ENCODE measurements at places on chromosomes 2 and 18. TPM values are rescaled to one million over a fixed set of nuclear protein-coding genes. Genes with fewer than 3 reads are reported as not detected.

THSD7B gene
- total RNA-seq, result 0.76 TPM

GRCh38 chr2:19753314-19753713 lies 148.5 kb downstream of the TTC32 start:
- DNase-seq, result no peak

- DNase-seq, result no peak
Measured at GRCh38 chr18:41646915-41647620, 308.0 kb upstream of the PIK3C3 start.

DNA sequence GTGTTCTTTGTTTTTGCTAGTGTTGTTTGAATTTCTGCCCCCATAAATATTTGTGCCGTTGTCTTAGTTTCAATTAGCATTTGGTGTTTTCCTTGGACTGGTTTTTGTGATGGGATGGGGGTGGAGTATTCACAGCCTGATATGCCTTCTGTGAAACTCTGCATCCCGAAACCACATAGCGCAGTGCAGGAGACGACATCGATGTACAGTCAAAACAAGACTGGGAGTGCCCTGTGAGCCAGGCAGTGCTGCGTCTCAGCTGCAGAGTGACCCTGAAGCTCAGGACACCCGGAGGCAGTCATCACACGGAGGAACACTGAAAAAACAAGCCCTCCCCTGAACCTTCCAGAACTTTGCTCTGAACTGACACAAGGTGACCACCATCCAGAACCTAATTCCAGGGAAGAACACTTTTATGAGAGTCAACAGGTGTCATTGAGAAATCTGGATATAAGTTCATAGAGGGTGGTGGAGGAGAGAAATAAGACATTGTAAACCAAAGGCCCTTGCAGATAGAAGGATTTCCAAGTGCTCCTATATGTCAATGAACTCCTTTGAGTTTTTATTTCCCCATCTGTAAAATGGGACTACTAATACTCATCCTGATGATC lies 61.2 kb upstream of the CABLES1 start:
- no peak for DNase-seq

- DNase-seq, result no peak
Measured at GRCh38 chr2:101199251-101199791, 48.1 kb upstream of the TBC1D8 start.

GRCh38 chr2:36965751-36966369 lies 476 bp downstream of the STRN start:
- DNase-seq, result no peak

CCDC141 gene
- 6.7 TPM for total RNA-seq

DNA sequence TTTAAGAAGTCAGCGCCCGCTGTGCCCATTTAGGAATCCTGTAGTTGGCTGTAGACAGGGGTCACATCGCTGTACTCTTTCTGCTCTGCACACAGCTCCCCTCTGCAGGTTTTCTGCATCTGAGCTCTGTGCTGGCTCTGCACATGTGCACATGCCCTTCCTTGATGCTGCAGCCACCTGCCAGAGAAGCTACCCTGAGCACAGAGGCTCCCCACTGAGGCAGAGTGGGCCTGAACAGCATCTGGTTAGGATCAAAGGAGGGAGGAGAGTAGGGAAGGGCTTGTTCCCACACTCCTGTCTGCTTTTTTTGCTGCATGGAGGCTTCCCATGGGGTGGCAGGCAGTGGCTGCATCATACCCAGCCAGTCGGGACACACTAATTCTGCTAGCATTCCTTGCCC lies 238.9 kb downstream of the FHOD3 start:
- DNase-seq, result no peak

DNA sequence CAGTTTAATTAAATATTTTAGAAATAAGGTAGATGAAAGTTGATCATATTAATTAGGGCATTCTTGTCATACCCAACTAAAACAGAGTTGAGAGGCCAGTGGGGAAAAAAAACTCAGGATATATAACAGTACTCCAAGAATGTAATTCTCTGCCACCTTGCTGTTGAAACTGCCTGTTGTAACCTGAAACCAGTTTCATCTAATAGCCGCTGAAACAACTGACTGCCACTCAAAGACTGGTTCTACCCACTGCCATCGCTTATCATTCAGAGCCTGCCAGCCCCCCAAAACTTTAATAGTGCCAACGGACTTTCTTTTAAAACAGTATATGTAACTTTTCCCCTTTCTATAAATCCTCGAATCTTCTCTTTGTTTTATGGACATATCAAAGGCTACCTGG lies 37.7 kb upstream of the FSIP2 start:
- DNase-seq, result no peak

DNA sequence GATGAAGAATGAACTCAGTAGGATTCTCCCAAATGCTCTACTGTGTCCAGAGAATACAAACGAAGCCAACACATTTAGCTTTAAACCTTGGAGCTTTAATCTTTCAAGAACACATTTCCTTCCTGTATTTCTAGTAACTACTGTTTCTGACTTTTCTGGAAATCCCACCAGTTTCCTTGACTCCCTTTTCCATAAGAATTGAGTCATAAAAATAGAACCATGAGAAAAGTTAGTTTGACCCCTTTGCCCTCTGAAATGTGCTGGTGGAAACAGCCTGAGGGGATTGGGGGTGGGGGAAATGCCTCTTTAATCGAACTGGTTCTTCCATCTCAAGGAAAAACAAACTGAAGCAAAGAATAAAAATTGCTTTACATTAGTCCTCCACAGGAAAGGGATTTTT lies 123.9 kb downstream of the TMEM17 start:
- no peak for DNase-seq

DNA sequence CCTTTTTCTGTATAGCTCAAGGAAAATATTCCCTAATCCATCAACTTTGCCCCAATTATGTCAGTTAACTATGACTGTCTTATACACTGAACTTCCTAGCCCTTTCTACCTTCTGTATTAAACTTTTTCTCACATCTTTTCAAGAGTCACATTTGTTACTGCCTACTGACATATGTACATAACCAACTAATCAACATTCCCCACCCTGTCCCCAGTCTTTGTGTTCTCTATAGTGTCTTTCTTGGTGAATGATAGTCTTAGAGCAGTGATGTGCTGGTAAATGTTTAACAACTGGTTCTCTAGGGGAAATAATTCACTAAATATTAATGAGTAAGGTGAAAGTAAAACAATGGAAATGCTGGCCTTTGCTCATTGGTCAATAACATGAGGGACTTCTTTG lies 61.6 kb upstream of the PIK3C3 start:
- no peak for DNase-seq

DNA sequence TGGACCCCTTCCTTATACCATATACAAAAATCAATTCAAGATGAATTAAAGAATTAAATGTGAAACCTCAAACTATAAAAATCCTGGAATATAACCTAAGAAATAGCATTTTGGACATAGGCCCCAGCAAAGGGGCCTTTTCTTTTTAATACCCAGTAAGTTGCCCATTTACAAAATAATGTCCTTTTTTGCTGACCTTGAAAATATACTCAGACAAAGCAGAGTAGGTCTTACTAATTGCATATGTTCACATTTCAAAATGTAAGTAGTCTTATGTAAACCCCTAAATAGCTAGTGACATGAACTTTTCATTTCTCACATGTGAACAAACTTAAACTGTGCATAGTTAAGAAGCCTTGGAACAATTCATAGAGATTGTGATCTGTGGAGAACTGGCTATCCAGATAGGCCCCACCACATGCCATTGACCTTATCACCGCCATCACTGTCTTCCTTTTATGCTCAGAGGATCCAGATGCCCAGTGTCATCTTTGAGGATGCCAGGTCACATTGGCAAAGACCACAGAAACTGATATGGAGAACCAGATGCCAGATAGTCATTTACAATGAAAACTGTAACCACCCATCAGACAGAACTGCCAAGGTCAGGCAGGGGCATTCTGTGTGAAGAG lies 282.4 kb upstream of the RAB12 start:
- DNase-seq, result no peak
